ENCODE measurements at places on chromosomes 12 and 14.

GRCh38 chr14:54497224-54497623 lies 8.4 kb upstream of the GMFB start:
- no peak overlapping the region for H3K4me3 ChIP-seq
- peaks cover 1% of the 10 kb centered on the region for H3K4me1 ChIP-seq
- DNase-seq: no peak

GRCh38 chr14:72786378-72787350 lies 107.2 kb downstream of the DPF3 start:
- peaks cover 31% of the 10 kb centered on the region for H3K4me1 ChIP-seq
- H3K27ac ChIP-seq: no peak overlapping the region

- H3K36me3 ChIP-seq: peaks cover 5% of the 10 kb centered on the region
- H3K27ac ChIP-seq: no peak overlapping the region
- no peaks in the 10 kb centered on the region for H3K27me3 ChIP-seq
- no peak for DNase-seq
These were observed 3.2 kb downstream of the DUSP6 start for GRCh38 chr12:89348894-89349699.

GRCh38 chr14:52131640-52132320 lies 62.9 kb upstream of the NID2 start:
- H3K4me3 ChIP-seq: no peak overlapping the region
- H3K27ac ChIP-seq: peak overlapping the region; percentile 27
- H3K27me3 ChIP-seq: peaks cover 5% of the 10 kb centered on the region
- H3K36me3 ChIP-seq: peaks cover 7% of the 10 kb centered on the region
- DNase-seq: peak; percentile 24

DNA sequence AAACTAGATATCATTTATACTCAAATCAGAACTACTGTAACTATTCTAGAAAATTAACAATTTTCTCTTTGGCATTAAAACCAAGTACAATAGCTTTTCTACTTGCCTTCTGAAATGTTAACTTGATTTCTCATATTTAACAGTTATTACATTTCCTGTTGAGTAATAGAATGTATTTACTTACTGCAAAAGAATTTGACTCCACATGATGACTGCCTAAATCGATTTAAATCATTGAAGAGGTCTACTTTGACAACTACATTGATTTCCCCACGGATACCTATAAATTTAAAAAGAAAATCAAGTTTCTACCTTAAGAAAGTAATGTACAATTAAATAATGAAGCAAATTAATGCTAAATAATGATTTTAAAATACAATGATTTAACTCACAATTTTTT lies 18.9 kb downstream of the C2CD5 start:
- H3K36me3 ChIP-seq: peaks cover 15% of the 10 kb centered on the region
- peaks cover 2% of the 10 kb centered on the region for H3K4me1 ChIP-seq
- no peak overlapping the region for H3K27ac ChIP-seq
- no peak overlapping the region for H3K4me3 ChIP-seq

DNA sequence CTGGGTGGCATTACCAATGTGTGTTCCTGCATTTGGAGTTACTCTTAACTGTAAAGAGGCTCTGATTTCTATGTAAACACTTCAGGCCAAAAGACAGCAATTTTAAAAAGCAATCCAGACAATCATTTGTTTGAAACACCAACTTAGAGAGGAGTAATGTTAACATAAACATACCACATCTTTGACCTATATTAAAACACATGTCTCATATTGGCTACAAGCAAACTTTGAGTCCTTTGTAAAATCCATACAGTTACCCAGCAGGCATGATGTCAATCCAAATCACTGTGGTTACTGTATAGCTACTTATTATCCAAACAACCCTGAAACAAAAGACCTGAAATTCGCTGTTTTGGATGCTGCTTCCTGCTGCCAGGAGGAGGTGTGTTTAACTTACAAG lies 7.5 kb upstream of the G2E3 start:
- H3K36me3 ChIP-seq: peaks cover 4% of the 10 kb centered on the region
- DNase-seq: no peak
- peaks cover 35% of the 10 kb centered on the region for H3K27me3 ChIP-seq
- H3K4me1 ChIP-seq: peaks cover 6% of the 10 kb centered on the region
- no peak overlapping the region for H3K27ac ChIP-seq
- no peak overlapping the region for H3K4me3 ChIP-seq

- no peak overlapping the region for H3K27ac ChIP-seq
- no peaks in the 10 kb centered on the region for H3K27me3 ChIP-seq
- peak overlapping the region; percentile 32 for H3K4me3 ChIP-seq
- H3K36me3 ChIP-seq: peaks cover 10% of the 10 kb centered on the region
- H3K4me1 ChIP-seq: peaks cover 60% of the 10 kb centered on the region
These were observed 61.7 kb upstream of the FBRSL1 start for GRCh38 chr12:132427999-132428935.

DNA sequence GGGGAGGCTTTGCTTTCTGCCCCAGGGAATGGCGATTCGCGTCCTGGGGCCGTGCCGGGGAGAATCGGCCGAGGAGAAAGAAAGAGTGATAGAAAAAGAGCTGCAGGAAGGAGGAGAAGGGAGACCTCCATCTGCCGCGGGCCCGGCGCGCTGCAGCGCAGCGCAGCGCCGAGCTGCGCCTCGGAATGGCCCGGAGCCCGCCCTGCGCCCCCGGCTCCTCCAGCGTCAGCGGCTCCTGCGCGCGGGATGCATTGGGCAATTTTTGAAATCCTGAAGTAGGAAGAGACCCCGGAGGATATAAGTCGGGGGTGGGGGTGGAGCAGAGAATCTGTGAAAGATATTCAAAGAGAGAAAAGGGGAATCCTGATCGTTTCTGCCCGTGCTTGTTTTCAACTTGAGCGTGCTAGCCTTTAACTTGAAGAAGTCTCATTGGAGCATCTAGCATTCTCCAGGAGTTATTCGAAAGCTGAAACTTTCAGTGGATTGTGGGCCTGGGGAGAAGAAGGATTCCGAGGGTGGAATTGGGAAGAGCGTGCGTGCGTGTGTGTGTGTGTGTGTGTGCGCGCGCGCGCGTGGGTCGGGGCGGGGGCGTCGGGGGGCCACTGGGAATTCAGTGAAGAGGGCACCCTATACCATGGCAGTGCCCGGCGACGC lies 441 bp downstream of the PDE3A start:
- no peak overlapping the region for H3K27ac ChIP-seq
- H3K36me3 ChIP-seq: no peaks in the 10 kb centered on the region
- no peak for DNase-seq
- peak overlapping the region; percentile 25 for H3K4me3 ChIP-seq
